ENCODE measurements at places on chromosomes 2 and 18.

DNA sequence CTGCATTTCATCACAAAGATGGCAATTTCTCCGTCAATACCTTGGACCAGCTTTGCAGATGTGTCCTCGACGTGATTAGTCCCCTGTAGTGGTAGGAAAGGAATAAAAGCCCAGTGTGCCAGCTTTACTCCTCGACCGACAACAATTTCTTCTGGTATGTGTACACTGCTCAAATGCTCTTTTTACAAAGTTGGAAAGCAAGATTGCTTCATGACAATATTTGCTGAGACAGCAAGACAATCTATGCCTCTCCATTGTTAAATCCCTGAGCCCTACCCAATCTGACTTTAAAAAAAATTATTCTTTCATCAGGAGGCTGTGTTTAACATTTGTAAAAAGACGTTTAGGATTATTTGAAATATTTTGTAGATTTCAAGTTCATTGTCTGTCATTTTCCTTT lies 27.6 kb upstream of the ZEB2 start:
- no peak for DNase-seq

DNA sequence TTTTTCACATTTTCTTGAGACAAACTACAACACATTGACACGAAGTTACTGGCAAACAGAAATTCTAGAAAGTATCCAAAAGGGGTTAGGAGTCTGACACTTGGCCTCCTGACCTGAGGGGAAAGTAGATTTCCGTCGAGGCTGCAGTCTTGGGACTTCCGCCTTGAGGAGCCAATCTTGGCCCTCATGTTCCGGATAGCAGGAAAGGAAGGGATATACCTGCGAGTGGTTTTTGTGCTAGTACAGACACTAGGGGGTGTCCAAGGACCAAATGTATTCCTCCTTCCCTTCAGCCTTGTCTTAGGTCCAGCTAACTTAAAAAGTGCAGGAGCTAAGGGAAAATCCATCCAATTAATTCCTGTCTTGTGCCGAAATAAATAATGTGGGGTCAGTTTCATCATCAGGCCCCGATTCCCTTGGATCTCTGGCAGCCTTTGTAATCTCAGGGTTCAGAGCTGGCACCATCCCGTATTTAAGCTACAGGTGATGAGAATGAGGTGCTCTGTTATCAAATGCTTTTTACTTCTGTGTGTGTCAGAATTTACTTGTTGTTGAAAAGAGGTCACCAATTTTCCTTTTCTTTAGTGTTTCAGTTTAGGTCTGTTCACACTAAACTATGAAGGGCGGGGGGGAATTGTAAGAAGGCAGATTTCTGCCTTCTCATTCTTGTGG lies 330.2 kb upstream of the FANCL start:
- DNase-seq: no peak

GRCh38 chr2:71353248-71353647 lies 21.7 kb downstream of the ZNF638 start:
- no peak for DNase-seq

- DNase-seq: no peak
Observed at GRCh38 chr2:6421138-6421730, 444.5 kb downstream of the CMPK2 start.
